ENCODE measurements at places on chromosomes 1 and 21.

DNA sequence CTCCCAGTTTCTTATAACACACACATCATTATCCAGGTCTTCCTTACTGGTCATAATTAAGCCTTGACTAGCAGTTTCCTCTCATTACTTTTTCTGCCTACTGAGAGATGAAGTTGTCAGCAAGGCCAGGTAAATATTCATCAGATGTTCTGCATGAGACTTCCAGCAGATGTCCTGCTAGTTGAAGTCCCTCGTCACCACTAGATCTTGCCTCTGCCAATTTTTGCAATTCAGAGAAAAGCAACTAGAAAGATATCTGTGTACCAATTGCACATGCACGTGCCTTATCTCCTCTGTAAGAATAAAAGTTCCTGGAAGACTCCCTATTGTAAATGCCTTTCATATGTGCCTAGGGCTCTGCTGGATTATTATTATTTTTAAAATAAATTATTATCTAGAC is 18.3 kb downstream of the ACKR1 start:
- no peak for DNase-seq

GRCh38 chr1:114764689-114765088 is 6.9 kb upstream of the CSDE1 start:
- no peak for DNase-seq

DNA sequence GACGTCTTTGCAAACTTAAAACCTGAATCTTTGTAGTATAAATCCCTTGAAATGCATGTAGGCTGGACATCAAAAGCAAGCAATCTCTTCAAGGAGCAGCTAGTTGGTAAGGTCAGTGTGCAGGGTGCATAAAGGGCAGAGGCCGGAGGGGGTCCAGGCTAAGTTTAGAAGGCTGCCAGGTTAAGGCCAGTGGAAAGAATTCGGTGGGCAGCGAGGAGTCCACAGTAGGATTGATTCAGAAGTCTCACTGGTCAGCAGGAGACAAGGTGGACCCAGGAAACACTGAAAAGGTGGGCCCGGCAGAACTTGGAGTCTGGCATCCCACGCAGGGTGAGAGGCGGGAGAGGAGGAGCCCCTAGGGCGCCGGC is 390 bp upstream of the PCSK9 start:
- no peak for DNase-seq

DNA sequence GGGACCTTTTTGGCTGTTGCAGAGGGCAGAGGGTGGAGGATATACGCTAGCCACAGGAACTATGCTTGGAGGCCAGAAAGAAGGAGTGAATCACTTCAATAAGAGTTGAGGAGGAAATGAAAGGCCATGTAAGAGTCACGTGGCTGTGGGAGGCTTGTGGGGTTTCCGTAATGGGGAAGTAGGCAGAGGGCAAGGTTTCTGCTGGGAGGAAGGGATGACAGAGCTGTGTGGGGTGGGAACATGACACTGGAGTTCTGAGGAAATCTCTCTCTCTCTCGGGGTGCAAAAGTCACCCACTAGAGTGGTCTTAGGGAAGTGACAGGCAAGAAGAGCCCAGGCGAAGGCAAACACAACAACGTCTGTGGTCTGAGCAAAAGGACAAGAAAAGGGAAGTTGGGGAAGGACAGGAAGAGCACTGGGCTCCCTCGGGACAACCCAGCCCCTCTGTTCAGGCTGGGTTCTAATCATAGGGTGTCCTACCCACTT is 3.9 kb upstream of the CD1C start:
- no peak for DNase-seq

- DNase-seq, result no peak
Observed at GRCh38 chr1:19483261-19483660, 2.1 kb downstream of the CAPZB start.

DNA sequence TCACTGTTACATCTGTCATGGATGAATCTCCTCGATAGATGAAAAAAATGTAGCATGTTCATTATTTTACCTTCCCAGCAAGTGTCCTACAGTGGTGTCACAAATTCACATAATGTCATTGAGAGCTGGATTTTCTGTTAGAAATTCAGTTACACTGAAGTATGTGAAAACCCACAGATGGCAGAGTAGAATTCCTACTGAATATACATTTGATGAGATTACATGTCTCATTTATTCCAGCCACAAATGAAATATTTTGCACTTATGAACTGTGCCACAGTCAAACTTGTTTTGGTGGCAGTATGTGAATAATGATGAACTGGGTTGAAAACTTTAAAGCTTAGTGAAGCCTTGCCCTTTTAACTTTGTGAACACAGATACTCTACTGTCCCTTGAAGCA is 301.9 kb upstream of the DPYD start:
- DNase-seq, result no peak

GRCh38 chr1:151072224-151072623 is 1.7 kb downstream of the GABPB2 start:
- no peak for DNase-seq

DNA sequence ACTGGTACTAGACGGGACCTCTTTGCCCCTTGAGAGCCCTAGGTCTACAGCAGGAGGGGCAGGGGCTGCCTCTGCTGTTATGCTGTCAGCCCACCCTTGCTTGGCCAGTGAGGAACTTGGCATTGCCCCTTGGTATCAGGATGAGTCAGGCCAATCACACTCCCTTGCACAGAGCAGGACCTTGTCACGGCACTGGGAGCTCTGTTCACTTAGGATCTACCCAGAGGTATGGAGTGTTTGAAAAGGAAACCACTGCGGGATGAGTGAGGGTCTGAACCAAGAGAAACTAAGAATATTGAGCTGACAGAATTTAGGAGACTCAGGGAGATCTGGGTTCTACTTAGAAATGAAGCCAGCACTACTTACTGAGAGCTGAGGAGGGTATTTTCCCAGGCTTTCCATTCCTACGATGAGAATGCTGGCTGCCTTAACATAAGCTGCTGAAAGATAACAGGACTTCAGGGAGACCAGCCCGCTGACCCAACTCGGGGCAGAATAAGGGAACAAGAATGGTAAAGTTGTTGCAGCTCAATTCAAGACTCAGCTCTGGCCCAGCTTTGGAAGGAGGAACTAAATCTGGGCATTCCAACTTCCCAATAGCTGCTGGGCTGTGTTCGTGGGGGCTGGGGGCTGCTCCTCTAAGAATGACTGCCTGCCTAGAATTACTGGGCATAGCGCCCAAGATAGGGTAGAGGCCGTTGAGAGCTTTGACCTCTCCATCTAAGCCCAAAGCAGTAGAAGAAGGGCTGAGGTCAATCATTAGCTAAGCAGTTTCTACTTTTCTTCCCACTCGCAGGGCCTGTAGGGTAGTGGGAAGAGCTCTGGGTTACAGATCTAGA is 1.5 kb downstream of the FABP3 start:
- DNase-seq, result no peak

GRCh38 chr1:151158326-151158725 is 1.9 kb downstream of the TNFAIP8L2 start:
- DNase-seq, result no peak

- DNase-seq, result no peak
Observed at GRCh38 chr1:151401860-151402259, 2.5 kb downstream of the PSMB4 start.

DNA sequence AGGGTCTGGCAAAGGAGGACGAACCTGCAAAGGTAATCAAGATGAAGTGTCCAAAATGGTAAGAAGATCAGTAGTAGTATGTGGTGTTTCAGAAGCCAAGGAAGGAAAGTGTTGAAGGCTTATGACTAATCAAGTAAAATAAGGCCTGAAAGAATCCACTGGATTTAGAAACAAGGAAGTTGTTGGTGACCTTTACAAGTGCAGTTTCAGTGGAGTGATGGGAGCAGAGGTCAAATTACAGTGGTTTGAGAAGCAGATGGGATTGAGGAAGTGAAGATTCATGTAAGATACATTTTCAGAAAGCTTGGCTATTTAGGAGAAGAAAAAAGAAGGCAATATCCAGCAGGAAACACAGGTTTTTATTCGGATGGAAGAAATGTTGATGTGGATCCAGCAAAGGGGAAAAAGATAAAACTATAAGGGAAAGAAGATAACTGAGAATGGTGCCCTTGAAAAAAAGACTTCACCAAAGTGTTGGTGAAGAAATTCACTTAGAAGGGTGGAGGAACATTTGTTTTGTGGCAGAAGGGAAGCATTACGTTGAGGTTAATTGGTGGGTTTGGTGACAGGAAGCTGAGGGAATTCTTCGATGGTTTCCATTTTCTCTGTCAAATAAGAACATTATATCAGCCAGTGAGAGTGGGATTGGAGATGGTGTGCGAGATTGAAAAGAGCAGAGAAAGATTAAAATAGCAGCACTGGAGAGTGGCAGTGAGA is 2.1 kb downstream of the ARMH1 start:
- no peak for DNase-seq
